ENCODE measurements at places on chromosomes 13 and 19.

GRCh38 chr19:48372904-48373303 lies 8.7 kb downstream of the SYNGR4 start:
- no peak for DNase-seq

- DNase-seq, result peak; percentile 33
These were observed 52.0 kb upstream of the NPAS1 start for GRCh38 chr19:46967578-46968032.

DNA sequence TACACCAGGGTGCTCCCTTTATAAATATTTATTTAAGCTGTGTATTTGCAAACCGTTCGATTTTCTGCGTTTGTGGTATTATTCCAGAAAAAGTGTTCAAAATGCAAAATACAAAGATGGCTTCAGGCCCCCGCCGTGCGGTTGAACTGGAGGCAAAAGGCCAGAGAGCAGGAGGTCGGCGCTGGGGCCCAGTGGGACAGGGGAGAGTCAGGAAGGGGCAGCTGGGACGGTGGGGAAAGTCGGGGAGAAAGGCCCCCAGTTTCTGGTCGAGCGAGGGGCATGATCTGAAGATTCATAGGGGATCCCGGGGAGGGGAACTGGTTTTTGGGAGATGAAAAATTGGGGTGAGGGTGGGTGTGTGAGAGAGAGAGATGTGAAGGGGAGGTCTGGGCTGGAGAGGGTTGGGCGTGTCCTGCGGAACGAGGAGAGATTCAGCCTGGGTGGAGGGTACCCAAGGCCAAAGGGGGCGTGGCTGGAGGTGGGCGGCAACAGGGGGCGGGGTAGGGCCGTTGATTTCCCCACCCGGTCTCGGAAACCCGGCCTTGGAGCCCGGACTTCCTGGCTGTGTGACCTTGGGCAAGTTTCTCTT lies 678 bp downstream of the ISOC2 start:
- peak; percentile 39 for DNase-seq

DNA sequence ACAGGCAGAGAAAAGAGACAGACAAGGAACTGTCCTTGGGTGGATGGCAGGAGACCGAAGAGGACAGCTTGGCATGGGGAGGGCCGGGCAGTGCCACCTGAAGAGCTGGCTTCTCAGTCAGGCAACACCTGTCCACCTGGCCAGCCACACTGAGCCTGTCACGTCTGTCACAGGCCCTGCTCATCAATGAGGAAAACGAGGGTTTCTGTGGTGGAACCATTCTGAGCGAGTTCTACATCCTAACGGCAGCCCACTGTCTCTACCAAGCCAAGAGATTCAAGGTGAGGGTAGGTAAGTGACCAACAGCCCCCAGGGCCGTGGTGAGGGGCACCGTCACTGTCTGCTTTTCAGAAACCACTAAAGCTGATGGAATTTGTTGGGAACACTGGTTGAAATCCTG lies 11.2 kb upstream of the PROZ start:
- no peak for DNase-seq

DNA sequence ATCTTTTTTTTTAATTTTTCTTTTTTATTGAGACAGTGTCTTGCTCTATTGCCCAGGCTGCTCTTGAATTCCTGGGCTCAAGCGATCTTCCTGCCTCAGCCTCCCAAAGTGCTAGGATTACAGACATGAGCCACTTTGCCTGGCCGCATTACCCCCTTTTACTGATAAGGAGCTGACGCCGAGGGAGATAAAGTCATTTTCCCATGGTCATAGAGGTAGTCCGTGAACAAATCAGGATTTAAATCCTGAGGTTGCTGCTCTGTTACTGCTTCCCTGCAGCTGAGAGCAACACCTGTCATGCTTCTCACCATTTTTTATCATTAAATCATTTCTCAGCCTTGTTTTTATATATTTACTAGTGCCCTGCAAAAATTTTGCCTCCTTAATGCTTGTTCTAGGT lies 7.4 kb downstream of the CYSLTR2 start:
- no peak for DNase-seq

DNA sequence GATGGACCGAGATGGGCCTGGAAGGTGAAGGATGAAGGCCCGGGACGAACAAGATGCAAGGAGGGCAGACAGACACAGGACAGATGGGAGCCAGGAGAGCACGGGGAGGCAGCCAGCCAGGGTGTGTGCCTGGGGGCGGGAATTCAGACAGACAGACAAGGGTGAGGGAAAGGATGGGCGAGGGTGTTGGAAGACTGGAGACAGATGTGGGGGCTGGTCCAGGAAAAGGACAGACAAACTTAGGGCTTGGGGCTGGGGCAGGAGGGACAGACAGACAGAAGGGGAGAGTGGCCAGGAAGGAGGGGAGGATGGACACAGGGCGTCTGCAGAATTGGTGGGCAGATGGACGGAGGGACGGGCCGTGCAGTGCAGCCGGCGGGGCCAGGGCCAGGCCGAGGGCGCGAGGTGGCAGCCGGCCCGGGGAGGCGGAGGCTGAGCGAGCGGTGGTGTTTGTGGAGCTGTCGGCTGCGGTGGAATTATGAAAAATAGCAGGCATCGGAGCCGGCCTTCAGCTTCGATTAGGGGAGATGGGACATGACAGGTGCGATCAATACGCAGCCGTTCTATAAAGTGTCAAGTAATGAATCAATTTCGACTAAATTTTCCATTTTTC lies 4.6 kb upstream of the ERFL start:
- no peak for DNase-seq

DNA sequence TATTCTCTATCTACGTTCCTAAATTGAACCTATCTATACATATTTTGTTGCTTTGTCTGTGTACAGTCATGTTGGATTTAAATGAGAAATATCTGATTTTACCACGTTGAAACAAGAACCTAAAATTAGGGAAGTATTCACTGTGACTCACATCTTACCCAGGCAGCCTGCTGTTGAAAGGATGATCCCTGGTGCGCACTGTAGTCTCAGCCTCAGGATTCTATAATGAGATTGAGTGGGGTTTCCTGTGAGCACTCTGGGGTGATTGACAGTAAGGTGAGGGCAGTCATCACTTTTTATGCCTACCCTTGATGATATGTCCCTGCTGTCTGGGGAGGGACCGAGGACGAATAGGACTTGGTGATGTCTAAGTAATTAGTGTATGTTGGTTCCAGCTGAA lies 35.4 kb downstream of the PCCA start:
- no peak for DNase-seq

All from ACHN (cell line).